ENCODE measurements at places on chromosomes 6 and 20.

DNA sequence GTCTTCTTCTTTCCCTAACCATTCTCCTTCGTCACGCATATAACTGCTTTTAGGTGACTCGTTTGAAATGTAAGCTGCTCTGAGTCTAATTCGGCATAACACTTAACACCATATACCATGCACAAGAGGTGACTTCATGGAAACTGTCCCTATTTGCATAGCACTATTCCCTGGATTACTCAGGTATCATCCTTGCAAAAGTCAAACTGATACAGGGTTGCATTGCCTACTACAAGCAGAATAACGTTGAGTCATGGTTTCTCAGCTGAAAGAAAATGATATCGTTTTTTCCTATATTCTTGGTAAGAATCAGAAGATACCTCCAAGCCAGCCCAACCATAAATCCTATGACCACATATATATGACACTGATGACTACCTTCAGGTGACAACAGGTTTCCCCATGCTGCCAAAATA, 227.5 kb downstream of the ATXN1 start:
- no peak for DNase-seq

DNA sequence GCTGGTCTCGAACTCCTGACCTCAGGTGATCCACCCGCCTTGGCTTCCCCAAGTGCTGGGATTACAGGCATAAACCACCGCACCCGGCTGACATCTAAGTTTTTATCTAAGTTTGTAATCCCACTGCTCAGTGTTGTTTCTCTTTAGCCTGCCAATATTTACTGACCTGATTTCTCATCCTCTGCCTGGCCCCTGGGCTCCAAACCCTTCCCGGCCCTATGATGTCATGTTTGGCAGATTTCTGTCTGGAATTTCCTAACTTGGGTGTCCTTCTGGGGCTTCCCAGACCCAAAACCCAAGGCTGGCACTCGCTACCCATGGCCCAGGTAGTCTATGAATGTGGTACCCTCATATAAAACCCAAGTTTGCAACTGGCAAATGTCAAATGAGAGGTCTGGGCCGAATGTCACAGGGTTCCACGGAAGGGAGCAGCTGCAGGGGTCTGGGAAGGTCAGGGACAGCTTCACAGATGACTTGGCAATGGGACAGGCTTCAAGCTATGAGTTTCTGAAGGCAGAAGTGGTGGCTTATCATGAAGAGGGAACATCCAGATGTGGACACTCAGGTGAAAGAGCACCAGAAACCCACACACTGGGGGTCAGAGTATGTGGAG, 54.9 kb downstream of the TMEM170B start:
- DNase-seq, result no peak

GRCh38 chr6:121590438-121590837, 155.0 kb downstream of the GJA1 start:
- no peak for DNase-seq

DNA sequence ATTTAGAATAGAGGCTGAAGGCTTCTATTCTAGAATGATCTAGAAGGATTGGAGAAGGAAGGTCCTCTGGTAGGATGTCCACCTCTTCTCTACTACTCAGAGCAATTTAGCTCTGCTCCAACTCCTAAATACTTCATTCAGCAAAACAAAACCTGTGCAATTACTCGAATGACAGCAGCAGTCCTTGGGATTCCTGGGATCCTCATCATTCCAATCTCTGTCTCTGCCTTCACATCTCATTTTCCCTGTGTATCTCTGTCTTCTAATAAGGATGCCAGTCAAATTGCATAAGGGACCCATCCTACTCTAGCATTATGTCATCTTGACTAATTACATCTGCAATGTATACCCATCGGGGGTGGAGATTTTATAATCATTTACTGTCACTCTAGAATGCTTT, 5.5 kb upstream of the AIG1 start:
- DNase-seq, result no peak

DNA sequence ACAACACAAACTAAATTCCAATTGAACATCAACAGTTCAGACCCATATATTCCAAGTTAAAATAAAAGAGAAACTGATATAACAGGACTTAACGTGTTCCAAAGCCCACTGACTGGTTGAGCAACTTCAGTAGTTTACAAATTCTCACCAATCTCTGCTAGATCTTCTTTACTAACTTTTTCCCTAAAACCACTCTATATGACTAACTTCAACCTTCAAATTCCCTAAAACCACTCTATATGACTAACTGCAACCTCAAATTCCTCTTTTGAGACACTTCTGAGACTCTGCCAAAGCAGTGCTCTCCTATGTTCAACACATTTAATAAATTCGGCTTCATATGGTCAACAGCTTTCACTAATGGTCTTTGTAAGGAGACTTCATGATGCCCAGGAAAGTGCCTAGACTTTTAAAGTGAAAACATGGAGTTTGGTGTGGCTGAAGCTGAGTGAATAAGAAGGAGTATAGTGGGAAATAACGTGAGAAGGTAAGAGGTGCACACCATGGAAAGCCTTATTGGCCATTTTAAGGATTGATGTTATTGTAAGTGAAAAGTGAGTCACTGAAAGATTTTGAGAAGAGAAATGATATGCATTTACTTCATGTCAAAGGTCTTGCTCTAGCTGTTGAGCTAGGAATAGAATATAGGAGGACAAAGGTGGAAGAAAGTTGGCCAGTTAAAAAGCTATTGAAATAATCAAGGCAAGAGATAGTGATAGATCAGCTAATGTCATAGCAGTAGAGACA, 134.0 kb upstream of the HCRTR2 start:
- no peak for DNase-seq

DNA sequence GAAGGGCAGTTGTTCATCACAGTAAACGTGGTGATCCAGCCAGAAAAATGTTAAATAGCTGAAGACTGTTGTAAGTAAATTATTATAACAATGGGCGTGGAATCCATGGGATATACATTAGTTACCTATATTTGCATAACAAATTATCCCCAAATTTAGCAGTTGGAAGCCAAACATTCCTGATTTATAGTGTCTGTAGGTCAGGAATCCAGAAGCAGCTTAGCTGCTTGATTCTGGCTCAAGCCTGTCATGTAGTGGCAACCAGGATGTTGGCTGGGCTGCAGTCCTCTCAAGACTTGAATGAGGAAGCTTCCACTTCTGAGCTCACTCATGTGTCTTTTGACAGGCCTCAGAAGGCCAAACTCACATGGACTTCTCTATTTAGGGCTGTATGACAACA, 6.9 kb upstream of the ADGRB3 start:
- no peak for DNase-seq

GRCh38 chr6:110731196-110731595, 84.1 kb downstream of the CDK19 start:
- no peak for DNase-seq

DNA sequence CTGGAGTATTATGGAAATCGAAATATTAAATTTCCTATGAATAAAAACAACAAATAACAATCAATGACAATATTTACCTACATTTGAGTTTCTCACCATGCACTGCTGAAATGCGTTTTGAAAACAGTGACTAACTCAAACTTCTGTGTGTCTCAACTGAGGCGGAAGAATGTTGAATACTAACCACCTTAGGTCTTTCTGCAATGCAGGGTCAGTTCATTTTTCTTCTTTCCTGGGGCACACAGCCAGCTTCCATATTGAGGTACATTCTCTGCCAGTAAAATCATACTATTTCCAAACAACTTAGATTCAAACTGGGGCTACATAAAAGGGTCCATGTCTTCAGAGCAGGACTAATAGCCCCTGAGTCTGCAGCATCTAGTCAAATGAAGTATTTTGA, 310.1 kb downstream of the UTRN start:
- DNase-seq, result no peak

DNA sequence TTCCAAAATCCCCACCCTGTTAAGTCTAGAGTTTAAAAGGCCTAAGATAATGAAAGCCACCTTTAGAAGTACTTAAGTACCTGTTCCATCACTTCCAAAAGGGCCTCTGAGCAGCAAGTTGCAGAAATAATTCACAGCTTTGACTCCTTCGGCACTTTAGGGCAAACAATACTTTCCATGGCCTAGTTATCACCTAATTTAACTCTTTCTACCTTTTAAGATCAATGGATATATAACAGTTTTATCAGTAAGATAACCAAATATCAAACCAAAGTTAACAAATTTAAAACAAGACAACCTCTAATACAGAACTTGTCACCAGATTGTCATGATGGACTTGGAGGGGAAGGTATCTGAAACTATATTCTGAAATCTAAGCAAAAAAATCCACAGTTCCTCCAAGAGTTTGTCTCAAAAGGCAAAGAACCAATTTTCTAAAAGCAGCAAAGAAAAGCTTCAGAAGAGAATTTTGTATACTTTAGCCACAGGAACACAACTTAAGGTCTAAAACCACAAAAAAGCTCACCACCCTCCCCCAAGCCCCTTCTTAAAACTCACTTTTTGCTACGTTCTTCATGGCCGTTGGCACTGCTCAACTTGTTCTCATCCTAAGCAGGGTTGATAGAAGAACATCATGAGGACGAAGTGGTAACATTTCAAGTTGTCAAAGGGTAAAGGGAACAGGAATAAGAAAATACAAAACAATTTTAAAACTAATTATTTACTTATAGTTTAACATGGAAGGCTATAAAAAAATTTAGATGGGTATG, 3.5 kb downstream of the RBM39 start:
- DNase-seq, result no peak

- no peak for DNase-seq
Observed at GRCh38 chr6:26199773-26200764, 112.8 kb downstream of the HFE start.

GRCh38 chr6:133549371-133549801, 308.2 kb downstream of the EYA4 start:
- DNase-seq, result no peak

GRCh38 chr6:154590756-154591155, 80.3 kb upstream of the CNKSR3 start:
- no peak for DNase-seq

- no peak for DNase-seq
Observed at GRCh38 chr6:105934708-105935107, 151.4 kb upstream of the PRDM1 start.

GRCh38 chr6:154169193-154169847, 130.3 kb downstream of the OPRM1 start:
- DNase-seq, result no peak

DNA sequence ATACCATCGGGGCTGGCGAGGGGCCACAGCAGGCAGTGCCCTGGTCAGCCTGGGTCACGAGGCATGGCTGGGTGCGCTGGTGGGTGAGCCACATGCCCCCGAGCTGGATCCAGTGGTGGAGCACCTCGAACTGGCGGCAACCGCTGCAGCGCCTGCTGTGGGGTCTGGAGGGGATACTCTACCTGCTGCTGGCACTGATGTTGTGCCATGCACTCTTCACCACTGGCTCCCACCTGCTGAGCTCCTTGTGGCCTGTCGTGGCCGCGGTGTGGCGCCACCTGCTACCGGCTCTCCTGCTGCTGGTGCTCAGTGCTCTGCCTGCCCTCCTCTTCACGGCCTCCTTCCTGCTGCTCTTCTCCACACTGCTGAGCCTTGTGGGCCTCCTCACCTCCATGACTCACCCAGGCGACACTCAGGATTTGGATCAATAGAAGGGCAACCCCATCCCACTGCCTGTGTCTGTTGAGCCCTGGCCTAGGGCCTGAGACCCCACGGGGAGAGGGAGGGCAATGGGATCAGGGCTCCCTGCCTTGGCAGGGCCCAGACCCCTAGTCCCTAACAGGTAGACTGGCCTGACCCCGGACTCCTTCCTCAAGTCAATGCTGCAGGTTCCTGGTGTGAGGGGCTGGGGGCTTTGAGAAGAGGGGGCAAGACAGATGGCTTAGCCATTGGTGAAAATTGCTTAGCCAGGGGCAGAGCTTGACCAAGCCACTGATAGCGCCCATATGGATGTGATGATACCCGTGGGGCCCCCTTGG, 598 bp downstream of the TMEM239 start:
- no peak for DNase-seq

GRCh38 chr6:56040889-56041301, 165.5 kb upstream of the BMP5 start:
- DNase-seq, result no peak

DNA sequence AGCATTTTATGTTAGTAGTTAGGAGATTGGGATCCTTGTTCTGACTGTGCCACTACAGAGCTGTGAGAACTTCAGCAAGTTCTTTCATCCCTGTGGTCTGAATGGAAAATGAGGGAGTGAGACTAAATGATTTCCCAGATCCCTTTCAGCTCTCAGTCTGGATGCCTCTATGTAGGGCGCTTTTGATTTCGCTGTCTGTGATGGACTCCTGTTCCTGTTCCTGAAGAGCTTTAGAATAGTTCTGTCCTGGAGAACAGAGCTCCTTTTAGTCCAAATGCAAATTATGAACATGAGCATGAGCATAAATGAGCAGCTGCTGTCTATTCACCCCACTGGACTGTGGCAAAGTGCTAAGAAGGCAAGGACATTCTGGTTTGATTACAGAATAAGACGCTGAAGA, 61.4 kb upstream of the NT5E start:
- DNase-seq, result no peak

GRCh38 chr6:106858653-106859092, 115.9 kb downstream of the CD24 start:
- DNase-seq, result no peak

DNA sequence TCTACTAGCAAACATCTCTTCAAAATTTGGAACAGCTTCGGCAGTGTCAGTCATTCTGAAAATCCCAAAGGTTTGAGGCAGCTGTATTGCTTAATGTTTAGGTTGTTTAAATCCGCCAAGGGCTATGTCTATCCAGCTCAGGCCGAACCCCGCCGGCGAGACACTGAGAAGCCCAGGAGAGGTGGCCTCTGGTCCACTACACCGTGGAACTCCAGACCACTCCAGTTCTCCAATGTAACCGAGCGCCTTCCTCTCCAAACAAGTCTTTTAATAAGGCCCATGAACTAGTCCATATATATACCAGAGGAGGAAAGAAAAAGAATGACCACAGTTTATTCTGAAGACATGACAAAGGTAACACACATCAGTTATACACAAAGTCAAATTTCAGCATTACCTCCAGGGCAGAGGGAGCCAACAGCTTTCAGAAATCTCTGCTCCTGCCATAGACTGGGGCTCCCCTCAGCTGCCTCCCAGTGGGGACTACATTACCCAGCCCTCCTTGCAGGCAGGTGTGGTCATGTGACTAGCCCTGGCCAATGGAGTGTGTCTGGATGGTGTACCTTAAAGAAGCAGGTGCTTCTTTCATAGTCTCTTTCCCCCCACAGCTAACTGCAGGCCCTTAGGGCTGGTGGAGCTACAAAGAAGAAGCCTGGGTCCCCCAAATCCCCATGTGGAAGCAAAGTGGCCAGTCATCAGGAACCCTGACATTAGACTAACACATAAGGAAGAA, at the start of gene RAMACL:
TSS of gene RAMACL (minus strand) at position 255 of the 733 bp plus-strand sequence. CDS start at position 54, 201 bp downstream.
- DNase-seq, result no peak
